ENCODE measurements at places on chromosomes 3 and 15.

- DNase-seq: no peak
These were observed 214.8 kb downstream of the KCNH8 start for GRCh38 chr3:19363071-19363470.

DNA sequence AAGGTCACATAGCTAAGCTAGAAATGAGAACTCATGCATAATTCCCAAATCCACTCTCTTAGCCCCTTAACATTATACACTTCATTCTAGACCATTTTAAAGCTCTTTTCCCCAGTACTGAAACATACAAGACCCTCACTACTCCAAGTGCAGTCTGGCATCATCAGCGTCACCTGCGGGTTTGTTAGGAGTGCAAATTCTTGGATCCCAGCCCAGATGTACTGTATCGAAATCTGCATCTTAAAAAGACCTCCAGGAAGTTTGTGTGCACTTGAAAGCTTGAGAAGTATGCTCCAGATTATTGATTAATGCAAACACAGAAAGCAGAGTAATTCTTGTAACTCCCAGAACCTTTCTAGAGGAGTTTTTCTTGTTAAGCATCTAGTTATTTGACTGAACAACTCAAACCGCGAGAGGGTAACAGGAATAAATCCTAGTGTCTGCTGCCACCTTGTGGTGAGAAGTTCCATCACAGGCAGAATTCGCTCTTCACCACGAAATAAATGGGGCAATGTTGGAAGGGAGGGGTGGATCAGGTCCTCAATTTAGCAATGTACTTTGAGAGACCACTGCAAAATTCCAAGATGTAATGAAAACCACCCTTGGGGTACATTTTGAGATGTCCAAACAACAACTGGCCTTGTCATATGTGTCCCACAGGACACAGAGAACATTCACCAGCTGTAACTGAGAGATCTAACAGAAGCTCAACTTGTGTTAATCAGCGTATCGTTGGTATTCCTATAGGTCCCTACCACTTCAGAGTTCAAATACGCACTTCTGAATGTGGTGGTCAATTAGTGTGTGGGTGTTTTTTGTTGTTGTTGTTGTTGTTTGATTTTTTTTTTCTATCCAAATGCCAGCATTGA lies 583 bp upstream of the C3orf49 start:
- peak; percentile 41 for DNase-seq

DNA sequence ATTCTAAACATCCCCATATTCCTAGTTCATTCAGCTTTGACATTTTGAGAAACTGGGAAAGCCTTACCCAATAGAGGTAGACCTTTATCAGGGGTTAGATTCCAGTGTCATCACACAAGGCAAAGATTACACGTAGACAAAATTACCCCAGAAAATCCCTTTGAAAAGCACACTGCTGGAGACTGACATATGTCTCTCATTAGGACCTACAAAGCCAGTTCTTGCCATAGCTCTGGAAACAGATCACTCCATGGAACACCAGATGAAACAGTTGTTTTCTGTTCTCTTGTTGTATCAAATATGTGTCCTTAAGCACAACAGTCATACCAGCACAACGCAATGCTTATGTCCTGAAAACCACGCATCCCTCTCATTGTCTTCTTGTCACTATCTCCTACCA lies 44.7 kb downstream of the RARB start:
- DNase-seq: no peak

DNA sequence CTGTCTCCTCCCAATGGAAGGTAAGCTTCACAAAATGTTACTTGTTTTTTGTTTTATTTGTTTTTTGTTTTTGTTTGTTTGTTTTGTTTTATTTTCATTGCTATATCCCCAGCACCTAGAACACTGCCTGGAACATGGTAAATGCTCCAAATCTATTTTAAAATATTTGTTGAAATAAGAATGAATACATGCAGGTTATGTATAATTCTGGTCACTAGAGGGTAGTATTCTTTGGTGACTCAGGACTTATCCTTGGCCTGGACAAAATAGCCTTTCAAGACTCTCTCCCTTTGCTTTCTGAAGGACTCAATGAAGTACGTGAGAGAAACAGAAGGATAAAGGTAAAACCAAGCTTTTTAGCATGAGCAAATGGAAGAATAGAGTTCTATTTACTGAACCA lies 46.9 kb upstream of the PPP2R3A start:
- peak; percentile 38 for DNase-seq

GRCh38 chr3:25784971-25785370 lies 1.7 kb upstream of the NGLY1 start:
- DNase-seq: no peak

DNA sequence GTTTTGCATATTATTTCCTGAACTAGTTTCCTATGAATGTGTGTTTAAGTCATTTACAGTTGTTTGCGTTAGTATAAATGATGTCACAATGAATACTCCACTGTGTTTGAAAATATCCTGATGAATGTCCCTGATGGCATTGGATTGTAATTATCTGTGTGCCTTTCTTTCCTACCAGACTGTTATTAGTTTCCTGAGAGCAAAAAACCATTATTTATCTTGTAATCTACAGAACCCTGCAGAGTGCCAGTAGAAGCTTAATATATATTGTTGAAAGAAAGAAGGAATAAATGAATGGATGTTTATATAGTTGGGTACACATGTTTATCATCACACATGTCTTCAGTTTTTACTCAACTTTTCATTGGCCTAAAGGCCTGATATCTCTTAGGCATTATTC lies 312.6 kb downstream of the AGBL1 start:
- DNase-seq: no peak

GRCh38 chr3:13092621-13093617 lies 19.7 kb upstream of the IQSEC1 start:
- no peak for DNase-seq

GRCh38 chr15:60208709-60209108 lies 189.1 kb downstream of the ANXA2 start:
- no peak for DNase-seq

- peak; percentile 19 for DNase-seq
These were observed 2.5 kb downstream of the NBEAL2 start for GRCh38 chr3:46981932-46982471.

All from RWPE1 (cell line).